Natural killer cell treated with Interleukin-12 subunit alpha and Interleukin-12 subunit beta and Interleukin-15 and Interleukin-18, amount 100 ng/mL, for 72 hours (primary cell): ENCODE measurements at places on chromosomes 11 and 22.

DNA sequence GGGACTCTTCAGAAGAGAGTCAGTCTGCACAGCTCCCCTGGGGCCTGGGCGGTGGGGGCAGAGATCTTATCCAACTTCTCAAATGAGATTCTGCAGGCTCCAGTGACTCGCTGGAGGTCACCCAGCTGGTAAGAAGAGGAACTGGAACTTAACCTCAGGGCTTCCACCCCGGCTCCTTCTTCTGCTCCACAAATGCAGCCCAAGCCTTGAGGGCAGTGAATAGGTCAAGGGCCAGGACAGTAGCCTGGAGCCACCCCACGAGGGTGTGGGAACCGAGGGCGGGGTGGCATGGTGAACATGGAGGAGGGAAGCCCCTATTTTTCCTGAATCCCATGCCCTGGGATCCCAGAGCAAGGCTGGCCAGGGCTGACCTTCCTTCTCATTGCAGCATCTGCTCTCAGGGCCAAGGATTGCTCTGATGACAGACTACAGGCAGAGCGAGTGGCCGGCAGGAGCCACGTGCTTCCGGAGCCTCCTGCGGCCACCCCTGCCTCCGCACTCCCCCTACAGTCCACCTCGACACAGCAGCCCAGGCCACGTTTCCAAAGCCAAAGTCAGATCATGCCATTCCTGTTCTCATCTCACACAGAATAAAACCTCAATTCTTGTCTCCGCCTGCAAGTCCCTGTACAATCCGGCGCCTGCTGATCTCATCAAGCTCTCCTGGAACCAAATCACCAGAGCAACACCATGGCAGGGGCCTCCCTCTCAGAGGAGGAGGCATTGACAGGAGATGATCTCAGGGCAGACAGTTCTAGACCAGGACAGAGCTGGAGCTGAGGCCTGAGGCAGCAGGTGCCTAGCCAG, 21.1 kb upstream of the UPK3A start:
- no peak for DNase-seq

DNA sequence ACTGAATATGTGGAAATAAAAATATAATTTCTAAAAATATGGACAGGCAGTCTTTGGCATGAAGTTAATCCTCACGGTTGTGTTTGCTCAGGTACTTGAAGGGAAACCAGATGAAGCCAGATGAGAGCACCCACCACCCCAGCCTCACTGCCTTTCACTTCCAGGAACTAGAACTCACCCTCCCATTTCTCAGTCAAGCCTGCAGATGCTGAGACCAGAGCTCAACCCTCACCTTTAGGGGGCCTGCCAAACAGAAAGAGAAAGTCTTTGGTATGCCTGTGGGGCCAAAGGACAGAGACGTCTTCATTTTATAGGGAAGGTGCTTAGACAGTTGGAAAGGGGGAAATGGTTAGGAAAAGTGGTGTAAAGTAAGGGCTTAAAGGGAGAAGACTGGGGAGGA, 252.8 kb upstream of the PLET1 start:
- DNase-seq: no peak

DNA sequence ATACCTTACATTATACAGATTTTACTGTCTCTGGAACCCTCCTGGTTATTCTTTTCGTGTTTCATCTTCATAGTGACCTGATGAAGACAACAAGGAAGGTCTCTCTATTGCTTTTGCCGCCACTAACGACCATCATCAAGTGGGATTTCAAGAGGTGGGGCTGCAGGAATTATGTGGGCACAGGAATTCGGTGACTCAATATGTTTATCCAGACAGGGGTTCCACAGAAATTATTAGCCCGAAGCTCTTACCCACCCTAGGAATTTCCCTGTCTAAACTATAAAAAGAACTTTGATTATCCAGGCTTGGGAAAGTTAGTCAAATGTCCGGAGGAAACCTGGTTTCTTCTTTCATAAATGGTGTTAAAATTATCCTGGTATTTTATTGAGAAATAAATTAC, 566.8 kb upstream of the TENM4 start:
- DNase-seq: no peak

DNA sequence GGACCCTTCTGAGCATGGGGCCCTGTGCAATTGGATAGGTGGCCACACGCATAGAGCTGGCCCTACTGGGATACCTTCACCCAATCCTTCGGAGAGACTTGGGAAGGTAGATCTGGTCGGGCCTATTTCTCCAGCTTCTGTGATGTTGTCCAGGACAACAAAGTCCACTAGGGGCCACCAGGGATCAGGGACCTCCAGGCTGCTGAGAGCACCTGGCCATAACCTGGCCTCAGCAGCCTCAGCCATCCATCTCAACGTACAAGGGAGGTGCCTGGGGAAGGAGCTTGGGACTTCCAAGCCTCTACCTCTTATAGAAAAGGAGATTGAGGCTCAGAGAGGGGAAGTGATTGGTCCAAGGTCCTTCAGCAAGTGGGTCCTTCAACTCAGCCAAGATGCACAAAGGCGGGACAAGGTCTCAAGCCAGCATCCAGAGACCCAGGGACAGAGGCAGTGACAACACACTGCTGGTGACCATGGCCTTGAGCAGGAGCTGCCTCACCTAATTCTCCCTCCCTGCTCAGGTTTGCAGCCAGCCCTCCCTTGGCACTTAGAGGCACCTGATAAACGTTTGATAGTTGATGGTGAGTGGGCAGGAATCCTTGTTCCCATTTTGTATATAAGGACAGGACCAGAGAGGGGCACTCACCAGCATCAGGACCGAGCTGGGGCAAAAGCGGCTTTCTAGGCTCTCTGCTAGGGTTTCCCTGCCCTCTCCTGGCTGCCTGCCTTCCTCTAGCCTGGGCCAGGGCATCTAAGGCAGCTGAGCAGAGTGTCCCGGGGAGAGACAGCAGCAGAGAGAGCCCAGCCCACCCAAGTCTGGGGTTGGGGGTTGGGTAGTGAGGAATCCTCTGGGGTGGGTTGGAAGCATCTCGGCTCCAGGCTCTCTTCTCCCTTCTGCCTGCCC, 4.5 kb downstream of the RAC2 start:
- DNase-seq: no peak

- no peak for DNase-seq
Measured at GRCh38 chr22:46546466-46547178, 9.2 kb upstream of the CELSR1 start.

DNA sequence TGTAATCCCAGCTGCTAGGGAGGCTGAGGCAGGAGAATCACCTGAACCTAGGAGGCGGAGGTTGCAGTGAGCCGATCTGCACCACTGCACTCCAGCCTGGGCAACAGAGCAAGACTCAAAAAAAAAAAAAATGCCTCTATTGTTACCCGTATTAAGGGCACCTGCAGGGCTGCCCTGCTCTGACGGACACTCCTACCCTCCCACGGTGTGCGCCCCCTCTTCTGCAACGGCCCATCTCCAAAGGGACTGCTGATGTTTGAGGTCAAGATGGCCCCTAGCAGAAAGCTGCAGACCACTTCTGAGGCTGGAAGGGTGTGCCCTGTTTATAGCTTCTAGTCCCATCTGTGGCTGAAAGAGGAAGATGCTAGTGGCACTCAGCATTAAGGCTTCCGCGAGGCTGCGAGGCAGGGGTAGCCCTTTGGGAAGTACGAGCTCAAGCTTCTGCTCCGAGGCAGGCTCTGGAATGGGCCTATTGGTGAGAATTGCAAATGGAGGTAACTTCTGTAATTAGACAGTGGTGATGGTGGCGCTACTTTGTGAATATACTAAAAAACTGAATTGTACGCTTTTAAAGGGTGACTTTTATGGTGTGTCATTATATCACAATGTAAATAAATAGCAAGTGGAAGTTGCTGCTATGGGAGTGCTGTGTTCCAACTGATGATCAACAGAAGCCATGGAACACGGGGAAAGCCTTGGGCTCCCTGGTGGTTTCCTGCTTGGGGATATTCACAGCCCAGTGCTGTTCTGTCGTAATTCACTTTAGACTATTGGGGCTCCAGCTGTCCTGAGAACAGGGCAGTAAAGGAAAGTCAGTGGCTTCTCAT, 24.3 kb downstream of the ARFGAP2 start:
- DNase-seq: no peak

DNA sequence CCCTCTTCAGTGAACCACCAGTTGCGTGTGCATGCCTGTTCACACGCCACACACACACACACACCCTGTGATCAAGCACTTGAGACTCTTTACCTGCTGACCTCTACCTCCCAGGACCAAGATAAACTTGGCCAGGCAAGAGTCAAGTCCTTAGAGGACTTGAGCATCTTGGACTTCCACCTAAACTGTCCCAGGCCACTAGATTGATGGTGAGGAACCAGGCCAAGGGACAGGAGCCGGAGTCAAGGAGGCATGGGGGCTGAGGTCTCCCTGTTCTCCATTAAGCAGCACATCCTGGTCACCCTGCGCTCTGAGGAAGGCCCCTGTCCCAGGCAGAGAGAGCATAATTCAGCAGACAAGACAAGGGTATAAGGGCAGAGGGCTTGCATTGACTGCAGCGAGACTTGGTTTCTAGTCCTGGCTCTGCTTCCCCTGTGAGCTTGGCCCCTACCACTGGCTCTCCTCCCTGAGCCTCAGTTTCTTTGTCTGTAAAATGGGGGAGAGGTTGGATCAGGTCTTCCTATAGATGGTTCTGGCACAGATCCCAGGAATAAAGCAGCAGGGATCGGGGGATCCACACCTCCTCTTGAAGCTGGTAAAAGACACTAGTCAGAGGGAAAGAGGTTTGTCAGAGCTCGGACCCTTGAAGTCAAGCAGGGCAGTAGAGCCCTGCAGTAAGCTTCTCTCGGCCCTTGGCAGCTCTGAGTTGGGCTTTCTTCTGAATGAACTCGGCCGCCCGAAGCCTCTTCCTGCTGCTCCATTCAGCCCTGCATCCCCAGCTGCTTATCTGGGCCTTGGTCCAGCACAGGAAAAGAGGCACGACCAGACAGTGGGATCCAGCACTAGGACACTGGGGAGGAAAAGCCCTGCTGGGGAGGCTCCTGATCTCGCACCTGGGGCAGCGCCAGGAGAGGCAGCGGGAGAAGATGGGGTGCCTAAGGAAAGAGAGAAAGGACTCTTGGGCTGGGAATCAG, 2.0 kb downstream of the CREB3L1 start:
- peak; percentile 41 for DNase-seq

GRCh38 chr11:35082321-35083180, 56.4 kb upstream of the CD44 start:
- DNase-seq: peak; percentile 79

- no peak for DNase-seq
Measured at GRCh38 chr11:59186130-59186594, 14.2 kb downstream of the DTX4 start.

DNA sequence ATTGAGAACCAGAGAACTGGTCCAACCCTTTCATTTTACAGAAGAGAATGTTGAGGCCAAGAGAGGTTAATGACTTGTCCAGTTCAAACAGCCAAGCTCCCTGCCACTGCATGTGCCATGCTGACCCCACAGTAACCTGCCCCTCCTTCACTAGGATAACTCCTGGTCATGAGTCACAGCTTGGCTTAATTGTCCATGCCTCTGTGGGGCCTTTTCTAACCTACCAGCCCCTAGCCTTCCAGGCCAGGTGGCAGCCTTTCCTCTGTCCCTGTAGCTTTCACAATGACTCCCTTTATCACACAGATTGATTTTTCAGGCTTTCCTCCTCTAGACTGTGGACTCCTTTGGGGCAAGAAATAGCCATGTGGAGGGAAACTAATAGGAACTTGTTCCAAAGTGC, 97.2 kb downstream of the PIWIL4 start:
- DNase-seq: no peak

DNA sequence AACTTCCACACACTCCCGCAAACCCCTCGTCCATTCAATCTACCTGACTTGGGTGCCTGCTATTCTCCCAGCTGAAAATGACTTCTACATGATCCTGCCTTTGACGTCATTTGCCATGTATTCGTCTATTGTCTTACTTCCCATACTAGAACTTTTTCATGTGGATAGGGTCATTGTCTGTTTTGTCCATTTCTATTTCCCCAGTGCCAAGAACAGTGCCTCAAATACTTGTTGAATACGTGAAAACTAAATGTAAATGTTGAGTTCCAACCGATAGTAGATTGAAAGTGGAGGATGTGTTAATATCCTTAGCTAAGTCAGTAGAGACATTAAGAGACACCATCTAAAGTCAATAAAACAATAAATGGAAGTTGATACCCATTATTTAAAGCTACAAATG, 935 bp downstream of the TRIM68 start:
- no peak for DNase-seq

- no peak for DNase-seq
Measured at GRCh38 chr22:27438271-27438980, 363.1 kb downstream of the MN1 start.

GRCh38 chr22:26238596-26238995, 69.3 kb downstream of the SEZ6L start:
- DNase-seq: no peak

DNA sequence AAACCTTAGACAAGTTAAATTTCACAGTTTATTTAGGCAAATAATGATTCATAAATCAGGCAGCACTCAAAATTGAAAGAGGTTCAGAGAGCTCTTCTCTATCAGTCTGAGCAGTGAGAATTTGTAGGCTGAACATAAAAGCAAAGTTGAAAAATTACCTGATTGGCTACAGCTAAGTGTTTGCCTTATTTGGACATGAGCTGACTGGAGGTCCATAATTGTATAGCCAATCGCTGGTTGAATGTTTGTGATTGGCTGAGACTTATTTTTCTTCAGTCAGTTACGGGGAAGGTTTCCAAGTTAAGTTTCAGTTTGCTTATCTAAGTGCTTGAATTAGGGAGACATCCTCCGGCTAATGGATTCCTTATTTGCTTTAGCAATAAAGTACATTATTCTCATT, 527.5 kb downstream of the CNTN5 start:
- DNase-seq: no peak

DNA sequence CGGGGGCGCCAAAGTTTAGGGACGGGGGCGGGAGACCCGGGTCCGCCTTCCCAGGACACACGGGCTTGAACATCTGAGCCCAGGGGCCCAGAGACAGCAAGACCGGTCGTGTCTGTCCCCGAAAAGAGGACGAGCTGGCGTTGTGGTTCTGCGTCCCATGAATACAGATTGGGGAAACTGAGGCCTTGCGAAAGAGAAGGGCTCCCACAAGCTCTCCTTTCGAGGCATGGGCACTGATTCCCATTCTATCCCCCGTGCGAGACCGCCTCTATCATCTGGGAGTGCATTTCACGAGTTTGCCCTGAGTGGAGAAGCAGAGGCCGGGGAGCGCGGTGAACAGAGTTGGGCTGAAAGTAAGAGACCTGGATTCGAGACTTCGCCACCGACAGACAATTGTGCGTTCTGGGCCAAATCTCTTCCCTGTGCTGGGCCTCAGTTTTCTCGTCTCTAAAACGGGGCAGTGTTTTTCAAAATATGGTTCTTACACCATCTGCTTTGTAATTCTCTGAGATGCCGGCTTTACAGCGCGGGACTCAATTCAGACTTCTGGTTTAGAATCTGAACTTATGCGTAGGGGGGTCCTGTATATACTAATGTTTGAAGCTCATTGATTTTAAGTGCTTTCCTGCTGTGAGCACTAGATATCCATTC, 471 bp downstream of the RNF185 start:
- no peak for DNase-seq
